ENCODE measurements at places on chromosomes 2 and 18.

- peak; percentile 55 for DNase-seq
Measured at GRCh38 chr2:234218266-234219045, 168.0 kb downstream of the SPP2 start.

DNA sequence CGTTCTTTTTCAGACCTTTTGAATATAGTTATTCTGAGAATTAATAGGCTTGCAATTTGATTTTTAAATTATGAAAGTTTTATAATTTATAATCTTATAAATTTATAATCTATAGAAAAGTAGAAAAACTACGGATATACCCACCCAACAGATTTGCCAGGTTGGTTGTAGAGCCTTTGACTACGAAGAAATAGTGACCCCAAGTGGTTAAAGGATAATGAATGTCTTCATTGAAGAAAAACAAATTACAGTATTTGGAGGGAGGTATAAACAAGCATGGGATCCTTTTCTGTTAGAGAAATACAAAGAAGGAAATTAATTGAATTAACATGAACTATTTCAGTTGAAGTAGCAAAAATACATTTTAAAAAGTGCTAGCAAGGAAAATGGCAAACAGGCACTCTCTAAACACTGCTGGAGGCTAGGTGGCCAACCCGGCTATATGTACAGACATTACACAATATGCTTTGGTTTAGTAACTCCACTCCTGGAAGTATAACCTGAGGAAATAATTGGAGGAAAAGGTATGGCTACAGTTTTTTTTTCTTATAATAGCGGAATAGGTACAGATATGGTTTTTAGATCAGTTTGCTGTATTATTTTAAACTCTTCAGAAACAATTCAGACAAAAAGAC, 110.9 kb downstream of the MIB1 start:
- no peak for DNase-seq

GRCh38 chr2:5035057-5035488, 657.1 kb upstream of the SOX11 start:
- no peak for DNase-seq

DNA sequence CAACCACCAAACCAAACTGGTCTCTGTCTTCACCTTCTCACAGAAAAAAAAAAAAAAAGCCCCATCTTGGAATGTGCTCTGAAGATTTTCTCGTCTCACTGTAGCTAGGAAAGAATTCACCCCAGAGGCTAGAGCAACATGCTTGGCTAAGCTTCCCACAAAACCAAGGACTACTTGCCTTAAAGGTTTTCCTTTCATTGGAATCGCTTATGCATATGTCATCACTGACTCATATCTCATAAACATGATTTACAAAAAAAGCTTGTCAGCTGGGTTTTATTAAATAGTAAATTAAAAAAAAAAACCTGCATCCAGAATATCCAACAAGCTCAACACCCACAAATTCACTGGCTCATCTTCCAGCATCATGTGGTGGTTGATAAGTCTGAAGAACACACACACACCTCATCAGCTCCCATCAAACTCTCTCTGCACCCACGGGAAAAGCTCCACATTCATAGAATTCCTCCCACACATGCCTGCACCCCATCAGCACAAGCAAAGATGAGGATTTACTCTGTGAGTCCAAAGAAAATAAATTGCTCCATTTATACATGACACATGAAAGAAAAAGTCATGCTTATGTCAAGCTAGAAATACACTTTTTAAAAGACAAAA, 182.0 kb upstream of the TRIB2 start:
- no peak for DNase-seq

- DNase-seq = no peak
Measured at GRCh38 chr18:452816-453215, 47.7 kb downstream of the COLEC12 start.

DNA sequence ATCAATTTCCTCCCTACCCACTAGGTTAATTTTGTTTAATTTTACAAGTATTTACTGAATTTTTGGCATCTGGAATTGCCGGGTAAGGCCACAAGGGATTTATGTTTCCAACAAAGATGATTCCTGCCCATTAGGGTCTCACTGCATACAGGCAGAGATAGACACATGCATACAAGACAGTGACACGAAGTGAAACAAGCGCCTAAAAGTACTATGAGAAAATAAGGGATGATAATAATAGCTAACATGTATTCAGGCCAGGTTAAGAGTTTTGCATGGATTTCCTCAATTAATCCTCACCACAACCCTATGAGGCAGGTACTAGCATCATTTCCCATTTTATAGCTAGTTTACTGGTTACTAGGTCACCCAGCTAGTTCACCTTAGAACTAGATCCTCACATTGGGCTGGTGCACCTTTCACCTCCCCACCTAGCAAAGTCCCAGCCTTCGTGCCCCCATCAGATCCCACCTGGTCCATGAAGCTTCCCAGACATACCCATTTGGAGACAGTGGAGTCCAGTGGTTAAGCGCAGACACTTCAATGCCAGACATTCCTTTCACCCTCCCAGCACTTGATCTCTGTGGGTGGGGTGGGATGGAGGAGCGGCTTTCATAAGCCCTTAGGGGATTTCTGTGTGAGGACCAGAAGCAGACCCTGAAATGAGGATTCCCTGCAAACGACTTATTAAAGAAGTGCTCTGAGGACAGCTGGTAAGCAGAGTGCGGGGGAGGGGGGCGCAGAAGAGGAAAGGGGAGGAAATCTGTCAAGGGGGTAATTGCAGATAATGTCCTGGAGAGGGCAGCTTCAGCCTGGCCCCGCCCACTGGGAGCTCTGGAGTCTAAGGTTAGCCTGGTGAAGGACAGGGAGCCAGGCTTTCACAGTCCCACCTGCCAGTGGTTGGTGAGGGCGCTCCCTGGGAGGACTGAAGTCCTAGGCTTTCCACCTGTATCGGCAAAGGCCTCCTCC, 5.8 kb upstream of the DGUOK start:
- DNase-seq = peak; percentile 35

GRCh38 chr2:100752628-100753333, 67.2 kb upstream of the NPAS2 start:
- DNase-seq = no peak

DNA sequence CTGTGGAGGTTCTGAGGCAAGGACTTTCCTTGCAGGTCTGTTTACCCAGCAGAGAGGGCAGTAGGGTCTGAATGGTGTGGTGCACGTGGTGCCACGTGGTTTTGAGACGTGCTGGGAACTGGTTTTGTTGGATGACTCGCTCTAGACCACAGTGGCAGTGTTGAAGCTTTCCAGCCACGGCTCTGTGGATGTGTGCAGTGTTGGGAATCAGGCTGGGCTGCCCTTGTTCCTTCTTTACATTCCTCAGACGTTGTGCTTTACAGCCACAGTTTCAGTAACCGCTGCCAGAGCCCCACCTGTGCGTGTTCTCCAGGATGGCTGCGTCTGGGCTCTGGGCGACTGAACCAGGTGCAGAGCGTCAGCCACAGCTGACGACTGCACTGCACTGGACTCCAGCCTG, 8.2 kb downstream of the CTDP1 start:
- DNase-seq = no peak

DNA sequence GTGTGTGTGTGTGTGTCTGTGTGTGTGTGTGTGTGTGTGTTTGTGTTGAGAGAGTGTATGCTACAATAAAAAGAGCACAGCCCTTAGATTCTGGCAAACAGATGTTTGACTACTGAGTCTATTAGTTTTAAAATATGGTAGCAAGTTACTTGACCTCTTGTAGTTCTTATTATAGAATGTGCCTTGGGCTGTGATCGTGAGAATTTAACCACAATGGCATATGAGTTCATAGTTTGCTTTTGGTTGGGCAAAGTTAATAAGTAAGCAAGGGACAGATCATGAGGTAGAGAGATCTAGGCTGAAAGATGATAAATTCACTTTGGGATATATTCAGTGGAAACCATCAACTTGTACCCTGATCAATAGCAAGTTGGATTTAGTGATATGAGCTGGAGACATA, 334.3 kb upstream of the VWC2L start:
- no peak for DNase-seq

DNA sequence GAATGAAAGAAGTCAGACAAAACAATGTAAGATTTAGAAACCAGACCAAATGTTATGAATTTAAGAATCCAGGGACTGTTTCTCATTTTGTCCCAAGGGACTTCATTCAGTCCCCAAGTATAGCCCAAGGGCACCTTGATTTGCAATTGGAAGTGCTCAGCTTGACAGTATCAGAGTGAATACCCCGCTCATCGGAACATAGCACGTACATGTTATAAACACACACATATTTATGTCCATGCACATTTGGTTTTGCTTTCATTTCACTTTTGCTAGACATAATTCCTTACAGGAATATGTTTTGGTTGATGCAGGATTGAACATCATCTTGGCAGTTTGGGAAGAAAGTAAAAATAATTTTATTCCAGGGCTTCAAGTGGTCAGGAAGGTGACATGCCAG, 100.2 kb downstream of the PID1 start:
- no peak for DNase-seq

GRCh38 chr2:108616751-108617161, 82.5 kb downstream of the LIMS1 start:
- no peak for DNase-seq

DNA sequence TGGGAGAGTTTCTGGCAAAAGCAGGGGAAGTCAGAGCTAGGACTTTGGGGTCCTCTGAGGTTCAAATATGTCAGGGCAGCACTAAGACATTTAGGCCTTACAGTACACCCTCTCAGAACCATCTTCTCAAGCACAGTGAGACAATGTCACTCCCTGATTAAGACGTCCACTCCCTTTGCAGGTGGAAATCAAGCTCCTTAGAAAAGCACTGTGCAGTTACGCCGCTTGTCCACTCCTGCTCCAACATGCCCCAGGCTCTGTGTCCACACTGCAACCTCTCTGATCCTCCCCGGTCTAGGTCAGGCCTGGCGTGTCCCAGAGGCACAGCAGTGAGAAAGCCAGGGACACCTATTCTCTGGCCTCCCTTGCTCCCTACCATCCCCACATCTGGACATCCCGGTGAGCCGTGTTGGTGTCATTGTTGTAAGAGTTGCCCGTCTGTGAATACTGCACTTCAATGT, 528.6 kb upstream of the ID2 start:
- no peak for DNase-seq

GRCh38 chr18:57784034-57784800, 18.9 kb downstream of the ATP8B1 start:
- no peak for DNase-seq

GRCh38 chr18:51559902-51560287, 362.4 kb upstream of the MEX3C start:
- no peak for DNase-seq

GRCh38 chr2:120439067-120439368, 93.1 kb downstream of the INHBB start:
- DNase-seq = no peak

DNA sequence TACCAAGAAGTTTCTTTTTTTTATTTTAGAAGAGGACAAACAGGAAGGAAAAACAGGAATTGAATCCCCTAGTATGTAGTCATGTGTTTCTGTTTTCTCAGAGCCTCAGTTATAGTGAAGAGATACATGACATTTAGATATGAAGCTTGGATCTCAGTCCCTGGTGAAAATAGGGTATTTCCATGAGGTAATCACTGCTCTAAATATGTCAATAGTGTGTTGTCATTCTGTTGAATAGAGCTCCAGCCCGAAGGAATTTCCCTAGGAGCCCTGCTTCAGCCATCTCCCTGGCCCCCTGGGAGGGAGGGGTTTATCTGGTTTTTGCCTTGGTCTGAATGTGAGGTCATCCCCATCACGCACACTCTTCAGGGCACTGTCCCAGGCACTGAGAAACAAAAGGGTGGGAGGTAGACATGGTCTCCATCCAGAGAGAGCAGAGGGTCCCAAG, 47.1 kb upstream of the REL start:
- DNase-seq = no peak
